ENCODE measurements at places on chromosomes 11 and 22.

DNA sequence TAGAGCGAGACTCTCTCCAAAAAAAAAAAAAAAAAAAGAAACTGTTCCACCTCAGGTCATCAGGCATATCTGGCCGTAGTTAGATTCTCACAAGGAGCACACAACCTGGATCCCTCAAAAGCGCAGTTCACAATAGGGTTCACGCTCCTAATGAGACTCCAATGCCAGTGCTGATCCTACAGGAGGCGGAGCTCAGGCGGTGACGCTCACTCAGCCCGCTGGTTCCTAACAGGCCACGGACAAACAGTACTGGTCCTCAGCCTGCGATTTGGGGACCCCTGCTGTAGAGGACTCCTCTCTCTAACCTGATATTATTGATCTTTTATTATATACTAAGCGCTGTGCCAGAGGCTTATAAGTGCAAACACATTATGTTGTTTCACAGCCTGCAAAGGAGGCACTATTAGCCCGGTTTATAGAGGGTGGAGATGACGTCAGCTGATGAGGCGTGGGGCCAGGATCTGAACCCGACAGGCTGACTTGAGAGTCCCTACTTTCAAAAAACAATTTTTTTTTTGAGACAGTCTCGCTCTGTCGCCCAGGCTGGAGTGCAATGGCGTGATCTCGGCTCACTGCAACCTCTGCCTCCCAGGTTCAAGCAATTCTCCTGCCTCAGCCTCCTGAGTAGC is 4.9 kb upstream of the MAFF start:
- DNase-seq = no peak

GRCh38 chr22:48699511-48699910 is 1128.2 kb downstream of the BRD1 start:
- DNase-seq = no peak

DNA sequence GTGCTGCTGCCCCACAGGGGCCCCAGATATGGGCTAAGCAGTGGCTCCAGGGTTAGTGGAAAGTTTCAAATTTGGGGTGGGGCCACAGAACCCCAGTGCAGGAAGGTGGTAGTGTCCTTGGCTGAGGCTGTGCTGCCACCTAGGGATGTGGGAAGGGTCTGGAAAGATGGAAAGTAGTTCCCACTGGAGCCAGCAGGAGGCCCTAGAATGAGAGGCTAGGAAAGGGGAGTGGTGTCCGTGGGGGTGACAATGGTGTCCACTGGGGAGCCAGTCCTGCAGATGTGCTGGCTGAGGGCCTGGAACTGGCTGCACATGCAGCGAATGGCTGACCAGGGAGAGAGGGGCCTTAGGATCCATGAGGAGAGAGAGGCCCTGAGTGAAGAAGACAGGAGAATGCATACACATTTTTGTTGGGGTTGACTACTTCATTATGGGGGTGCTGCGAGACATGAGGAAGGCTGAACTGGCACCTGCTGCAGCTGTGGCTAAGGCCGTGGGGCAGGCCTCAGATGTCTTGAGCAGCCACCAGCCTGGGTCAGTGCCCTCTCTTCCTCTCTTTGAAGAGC is 21.1 kb downstream of the RFPL3 start:
- no peak for DNase-seq

- DNase-seq = peak; percentile 5
Observed at GRCh38 chr11:116601814-116602636, 170.8 kb downstream of the BUD13 start.

- DNase-seq = no peak
Observed at GRCh38 chr11:41435531-41435930, 23.9 kb downstream of the LRRC4C start.

DNA sequence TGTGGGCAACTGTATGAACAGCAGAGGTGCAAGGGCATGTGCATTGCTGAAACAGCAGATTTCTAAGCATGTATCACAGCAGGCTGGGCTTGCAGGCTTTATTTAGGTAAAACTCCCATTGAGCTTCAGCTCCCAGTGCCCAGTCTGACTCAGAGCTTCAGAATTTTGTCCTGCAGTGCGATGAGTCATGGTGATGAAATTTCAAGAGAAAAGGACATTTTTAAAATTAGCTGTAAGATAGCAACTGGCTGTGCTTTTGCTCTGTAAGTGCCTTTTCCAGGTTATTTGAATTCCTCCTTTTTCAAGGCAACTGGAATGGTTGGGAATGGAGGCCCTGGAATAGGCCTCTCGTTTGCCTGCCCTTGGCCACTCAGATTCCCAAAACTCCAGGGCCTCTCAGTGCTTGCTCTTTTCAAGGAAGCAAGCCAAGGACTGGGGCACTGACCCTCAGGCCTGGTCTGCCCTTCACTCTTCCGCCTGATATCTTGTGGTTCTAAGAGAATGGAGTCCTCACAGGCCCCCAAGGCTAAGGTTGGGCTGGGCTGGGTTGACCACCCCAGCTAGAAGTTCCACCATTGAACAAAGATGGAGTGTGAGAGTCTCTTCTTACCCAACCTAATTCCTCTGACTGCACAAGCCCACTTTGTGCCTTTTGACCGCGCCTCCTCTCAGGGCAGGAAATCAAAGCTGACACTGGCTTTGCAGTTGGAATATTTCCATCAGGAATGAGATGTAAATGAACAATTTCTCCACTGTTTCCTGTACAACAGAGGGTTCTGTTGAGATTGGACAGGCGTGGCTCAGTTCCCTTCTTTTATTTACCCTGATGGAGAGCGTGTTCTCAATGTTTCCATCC is 59.5 kb upstream of the PRSS23 start:
- peak; percentile 96 for DNase-seq

DNA sequence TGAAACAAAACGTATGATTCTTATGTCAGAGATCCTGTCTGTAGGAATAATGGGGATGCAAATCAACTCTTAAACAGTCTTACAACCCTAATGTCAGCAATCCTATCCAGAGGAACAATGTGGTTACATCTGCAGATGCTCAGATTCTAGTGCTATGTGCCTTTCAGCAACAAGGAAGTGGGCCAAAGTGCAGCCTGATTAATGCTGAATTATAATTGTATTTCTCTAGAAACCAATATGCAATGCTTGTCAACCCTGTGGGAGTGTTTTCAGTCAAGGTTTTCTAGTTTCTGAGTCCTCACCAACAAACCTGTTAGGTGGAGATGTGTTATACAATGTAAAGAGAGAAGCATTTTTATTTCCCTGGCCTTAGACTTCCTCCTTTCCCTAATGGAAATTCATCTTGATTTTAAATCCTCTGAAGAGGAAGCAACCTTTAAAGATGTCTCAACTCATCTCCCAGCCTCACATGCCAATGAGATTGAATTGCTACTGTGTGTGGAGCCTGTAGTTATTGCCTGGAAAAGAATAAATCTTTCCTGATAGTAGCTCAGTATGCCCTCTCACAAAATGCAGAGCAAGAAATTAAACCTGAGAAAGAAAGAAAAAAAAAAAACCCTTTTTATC is 26.2 kb upstream of the TMEM123 start:
- DNase-seq = no peak
